Stimulated activated CD4-positive, alpha-beta T cell treated with anti-CD3 and anti-CD28 coated beads, Interleukin-12 subunit alpha, Interleukin-12 subunit beta, amount 100 ng/mL, for 48 hours (primary cell): ENCODE measurements at places on chromosomes 7 and 10.

DNA sequence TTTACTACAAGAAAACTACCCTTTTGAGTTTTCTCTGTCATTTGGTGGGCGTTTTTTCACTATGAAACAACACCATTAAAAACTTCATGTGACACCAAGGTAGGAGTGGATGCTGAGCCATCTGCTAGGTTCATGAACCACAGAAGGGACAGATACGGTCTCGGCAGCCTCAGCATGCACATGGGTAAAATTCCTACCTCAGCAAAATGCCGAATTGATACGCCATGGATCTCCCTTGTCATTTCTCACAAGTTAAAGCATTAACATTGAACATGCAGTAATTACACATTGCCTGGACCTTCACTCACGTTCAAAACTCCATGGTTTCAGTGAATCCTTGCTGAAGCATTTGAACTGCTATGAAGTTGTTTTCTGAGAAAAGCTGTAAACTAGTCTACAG, 121.5 kb upstream of the EGR2 start:
- no peak for DNase-seq

DNA sequence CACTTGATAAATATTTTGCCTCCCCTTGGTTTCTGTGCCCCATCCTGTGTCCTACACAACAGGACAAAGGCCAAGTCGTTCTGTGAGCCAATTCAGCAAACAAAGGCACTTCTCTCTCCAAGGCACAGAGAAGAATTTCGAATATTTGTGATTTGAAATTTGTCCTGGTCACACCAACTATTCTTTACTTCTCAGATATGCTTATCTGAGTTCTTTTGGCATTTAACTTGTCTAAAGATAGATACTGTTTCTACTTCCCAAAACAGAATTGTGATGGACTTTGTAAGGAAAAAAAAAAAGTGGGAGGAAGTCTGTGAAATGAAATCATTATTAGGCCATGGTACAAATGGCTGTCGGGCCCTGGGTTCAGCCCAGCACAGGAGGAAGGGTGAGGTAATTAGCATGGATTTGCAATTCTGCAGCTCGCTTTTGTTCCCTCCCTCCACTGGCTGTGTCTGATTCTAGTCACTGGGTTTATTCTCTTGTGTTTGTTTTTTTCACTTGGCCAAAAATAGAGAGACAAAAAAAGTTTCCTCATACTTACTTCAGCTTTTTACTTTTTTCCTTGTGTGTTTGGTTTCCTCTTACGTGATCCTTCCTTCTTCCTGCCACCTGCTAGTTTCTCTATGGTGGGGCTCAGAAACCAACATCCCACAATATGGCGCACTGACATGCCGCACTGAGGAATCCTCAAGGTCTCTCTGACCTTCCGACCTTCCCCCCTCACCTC, 108.2 kb upstream of the MKLN1 start:
- no peak for DNase-seq

- DNase-seq, result no peak
Measured at GRCh38 chr7:35348611-35349400, 94.9 kb upstream of the TBX20 start.

- DNase-seq, result no peak
Measured at GRCh38 chr10:22624287-22624738, 90.1 kb downstream of the PIP4K2A start.

GRCh38 chr7:148011753-148012152, 578.8 kb upstream of the C7orf33 start:
- DNase-seq, result no peak

DNA sequence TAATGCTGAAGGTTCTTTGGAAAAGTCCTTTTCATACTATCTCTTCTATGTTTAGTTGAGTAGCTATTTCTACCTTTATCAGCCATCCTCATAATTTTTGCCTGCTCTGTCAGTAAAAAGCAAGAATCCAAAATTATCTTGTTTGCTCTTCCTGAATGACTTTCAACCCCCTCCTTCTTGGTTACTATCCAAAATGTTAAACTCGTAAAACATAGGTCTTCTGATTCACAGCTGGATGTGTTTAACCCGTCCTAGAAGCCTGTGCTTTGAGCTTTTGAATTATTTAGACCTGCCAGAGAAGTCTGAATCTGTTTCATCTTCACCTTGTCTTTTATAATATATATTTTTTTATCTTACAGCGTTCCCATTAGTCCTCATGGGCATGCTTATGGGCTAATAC, 136.4 kb upstream of the MDFIC start:
- no peak for DNase-seq
